GM12891 (cell line): ENCODE measurements at places on chromosomes 4 and X.

DNA sequence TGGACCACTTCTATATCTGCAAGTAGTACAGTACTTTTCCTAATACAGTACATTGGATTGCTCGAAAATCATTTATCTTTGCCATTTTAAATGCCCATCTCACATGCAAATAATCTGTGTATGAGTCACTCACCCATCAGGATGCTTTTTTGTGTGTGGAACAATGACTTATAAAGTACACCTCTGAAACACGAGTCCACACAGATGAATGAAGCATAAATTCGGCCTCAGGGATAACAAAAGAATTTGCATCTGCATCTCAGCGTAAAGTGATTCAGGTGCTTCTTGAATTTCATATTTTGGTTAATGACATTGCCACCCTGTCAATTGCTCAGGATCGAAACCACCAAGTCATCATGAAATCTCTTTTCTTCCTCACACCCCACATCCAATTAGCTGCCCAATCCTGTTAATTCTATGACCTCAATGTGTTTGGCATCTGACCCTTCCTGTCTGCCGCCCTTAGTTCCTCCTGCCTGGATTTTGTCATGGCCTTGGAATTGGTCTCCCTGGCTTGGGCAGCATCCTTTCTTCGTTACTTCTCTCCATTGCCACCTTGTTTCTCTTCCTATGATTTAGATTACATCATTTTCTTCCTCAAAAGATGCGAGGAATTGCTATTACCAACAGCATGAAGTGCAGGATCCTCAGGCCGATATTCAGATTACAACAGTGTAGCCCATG, 161.6 kb upstream of the MID1 start:
- DNase-seq, result no peak

- DNase-seq, result no peak
These were observed 148.2 kb downstream of the RASL11B start for GRCh38 chr4:53010318-53010717.

- no peak for DNase-seq
These were observed 490.6 kb downstream of the IL15 start for GRCh38 chr4:142126890-142127497.

- no peak for DNase-seq
These were observed 680 bp upstream of the ASMTL start for GRCh38 chrX:1453395-1453783.

GRCh38 chr4:8645753-8646124, 53.2 kb downstream of the CPZ start:
- DNase-seq, result no peak

- DNase-seq, result no peak
These were observed 1734.3 kb downstream of the PCDH7 start for GRCh38 chr4:32454482-32454881.

DNA sequence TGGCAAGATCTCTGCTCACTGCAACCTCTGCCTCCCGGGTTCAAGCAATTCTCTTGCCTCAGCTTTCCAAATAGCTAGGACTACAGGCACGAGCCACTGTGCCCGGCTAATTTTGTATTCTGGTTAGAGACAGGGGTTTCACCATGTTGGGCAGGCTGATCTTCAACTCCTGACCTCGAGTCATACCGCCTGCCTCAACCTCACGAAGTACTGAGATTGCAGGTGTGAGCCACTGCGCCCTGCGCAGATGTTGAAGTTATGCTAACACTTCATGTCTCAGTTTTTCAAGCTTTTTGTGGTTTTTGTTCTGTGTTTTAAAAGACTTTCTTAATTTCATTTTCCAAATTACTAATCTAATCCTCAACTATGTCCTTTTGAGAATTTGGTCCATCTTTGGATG, 154.4 kb upstream of the TLL1 start:
- DNase-seq, result no peak

DNA sequence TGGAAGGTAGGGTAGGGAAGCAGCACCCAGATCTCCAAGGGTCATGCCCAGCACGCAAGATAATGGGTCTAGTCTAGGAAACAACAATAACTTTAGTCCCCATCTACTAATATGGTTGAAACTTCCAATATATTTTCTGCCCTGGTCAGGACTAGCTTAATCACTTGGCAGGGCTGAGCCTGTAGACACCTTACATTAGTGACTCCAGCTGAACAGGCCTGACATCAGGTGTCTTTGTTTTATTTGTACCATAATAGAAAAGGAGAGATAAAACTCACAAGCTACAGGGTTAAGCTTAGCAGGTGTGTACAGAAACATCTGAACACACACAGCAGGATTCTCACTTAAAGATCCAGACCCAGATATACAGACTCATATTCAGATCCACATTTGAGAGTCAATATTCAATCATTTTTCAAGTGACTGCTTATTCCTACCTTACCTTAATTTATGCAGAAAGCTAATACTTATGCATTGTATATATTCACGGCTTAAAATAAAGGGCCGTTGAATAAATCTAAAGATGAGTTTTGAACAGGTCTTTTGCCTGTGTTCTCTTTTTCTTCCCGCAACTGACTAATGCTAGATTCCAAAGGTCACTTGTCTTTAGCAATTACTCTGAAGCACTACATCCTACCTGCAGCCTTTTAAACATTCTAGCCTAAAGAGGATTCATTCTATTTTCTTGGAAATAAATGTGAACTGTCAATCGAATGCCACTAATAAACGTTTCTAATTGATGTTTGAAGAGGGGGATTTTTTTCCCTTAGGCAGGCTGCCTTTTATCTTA, 745.3 kb downstream of the RPA4 start:
- no peak for DNase-seq

GRCh38 chr4:83285055-83285407, 433 bp upstream of the COQ2 start:
- no peak for DNase-seq

DNA sequence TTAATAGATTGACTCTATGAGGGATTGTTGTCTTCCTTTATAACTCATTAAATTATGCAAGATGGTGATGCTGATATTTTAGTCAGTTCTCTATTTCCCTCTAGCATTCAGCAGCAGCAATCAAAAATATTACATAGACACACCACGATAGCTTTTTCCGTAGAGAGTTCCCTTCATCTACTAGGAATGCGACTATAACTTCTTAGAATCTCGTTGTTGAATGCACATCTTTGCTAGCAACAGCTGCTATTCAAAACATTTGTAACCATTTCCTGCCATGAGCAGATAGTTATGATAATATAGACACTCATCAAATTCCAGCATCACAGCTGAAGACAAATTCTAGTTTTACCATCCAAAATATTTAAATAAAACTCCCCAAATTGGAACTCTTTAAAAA, 147.4 kb upstream of the FGF13 start:
- no peak for DNase-seq

- no peak for DNase-seq
These were observed 1.1 kb upstream of the TRMT10A start for GRCh38 chr4:99564921-99565320.

DNA sequence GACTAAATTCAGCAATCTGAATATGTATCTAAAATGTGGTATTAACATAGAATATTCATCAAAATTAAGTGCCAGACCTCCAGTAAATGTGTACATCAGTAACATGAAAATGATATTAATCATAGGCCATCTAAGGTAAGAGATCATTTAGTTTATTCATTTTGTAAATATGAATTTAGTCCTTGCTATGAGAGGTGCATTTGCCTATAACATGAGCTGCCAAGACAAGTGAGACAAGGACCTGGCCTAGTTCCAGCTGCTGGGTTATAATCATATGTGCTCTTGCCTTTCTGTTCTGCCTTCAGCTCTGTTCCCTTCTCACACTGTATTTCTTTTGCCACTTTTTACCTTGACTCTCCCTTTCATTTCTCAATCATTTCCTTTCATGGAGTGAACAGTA, 160.0 kb downstream of the STIM2 start:
- DNase-seq, result no peak

- no peak for DNase-seq
These were observed 210.6 kb upstream of the WDFY3 start for GRCh38 chr4:85177092-85177491.

- DNase-seq, result no peak
These were observed 3.1 kb downstream of the ZNF185 start for GRCh38 chrX:152900937-152901445.

DNA sequence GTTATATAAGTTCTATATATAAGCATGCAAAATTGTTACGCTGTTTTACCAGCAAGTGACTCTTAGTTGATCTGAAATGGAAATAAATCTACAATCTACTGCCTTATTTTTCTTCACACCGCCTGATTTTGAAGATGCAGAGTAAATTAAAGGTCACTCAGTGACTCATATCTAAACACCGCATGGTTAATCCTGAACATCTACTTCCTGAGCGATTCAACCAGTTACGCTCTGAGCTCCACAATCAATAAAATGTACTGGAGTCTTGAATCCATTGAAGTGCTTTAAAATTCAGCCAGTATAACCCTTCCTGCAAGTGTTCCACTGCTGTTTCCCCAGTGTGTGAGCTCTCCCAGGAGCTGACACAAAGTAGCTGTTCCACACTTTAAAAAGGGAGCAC, 192.8 kb downstream of the SLC7A11 start:
- no peak for DNase-seq

DNA sequence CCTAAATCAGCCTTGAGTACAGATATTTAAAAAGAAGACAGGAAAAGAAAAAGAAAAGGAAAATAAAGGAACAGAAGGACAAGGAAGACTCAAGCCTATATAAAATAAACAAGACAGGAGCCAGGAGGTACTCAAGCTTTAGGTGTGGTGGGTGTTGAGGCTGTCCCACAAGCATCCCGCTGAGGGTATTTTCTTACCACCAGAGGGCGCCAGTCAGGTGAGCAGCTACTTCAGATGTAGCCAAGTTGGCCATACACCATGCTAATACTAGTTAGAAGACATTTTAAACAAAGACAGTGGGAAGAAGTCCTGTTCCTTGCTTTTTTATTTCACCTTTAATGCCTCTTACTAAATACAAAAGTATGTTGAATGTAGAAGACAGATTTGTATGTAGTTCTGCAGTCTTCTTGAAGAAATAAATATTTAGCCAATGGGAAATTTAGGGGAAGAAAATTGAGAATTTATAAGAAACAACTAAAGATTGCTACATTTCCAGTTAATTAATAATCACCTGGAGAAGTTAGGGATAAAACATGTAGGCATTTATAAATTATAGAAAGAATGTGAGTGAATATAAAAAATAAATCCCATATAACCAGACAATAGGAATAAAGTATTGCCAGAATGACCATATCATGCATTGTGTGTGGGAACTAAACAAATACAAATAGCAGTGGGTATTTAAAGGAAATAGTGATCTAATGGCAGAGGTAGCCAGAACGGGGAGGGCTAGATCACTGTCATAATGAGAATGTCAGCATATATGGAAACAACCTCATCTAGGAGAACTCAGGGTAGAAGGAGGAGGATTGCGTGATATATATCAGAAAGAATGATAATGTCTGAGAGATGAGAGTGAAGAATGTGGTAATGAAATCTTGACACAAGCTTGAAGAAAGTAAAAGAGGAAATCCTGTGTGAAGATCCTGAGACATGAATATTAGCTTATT, 71.0 kb downstream of the MTHFD2L start:
- no peak for DNase-seq

DNA sequence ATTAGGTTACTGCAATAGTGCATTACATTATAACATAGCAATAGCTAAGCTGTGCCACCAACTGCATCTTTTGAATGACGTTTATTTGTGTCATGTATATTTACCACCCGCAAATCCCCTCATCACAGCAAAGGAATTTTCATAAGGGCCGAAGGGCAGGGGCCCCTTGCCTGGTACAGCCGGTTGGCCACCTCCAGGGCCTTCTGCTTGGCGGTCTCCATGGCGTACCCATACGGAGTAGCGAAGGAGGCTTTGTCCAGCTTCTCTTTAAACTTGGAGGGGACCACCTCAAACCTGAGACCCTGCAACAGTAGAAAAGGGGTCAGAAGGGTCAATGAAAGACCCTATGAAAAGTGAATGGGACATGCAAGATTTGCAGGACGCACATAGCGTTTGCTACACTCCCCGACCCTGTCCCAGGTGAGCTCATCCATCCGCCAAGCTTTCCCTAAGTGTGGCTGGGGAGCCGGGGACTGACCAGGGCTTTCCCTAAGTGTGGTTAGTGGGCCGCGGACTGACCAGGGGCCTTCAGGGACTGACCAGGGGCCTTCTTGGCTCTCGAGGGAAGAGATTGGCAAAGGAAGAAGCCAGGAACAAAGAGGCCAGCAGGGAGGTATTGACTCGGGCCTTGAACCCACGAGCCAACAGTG, 10.6 kb downstream of the ASMTL start:
- no peak for DNase-seq

DNA sequence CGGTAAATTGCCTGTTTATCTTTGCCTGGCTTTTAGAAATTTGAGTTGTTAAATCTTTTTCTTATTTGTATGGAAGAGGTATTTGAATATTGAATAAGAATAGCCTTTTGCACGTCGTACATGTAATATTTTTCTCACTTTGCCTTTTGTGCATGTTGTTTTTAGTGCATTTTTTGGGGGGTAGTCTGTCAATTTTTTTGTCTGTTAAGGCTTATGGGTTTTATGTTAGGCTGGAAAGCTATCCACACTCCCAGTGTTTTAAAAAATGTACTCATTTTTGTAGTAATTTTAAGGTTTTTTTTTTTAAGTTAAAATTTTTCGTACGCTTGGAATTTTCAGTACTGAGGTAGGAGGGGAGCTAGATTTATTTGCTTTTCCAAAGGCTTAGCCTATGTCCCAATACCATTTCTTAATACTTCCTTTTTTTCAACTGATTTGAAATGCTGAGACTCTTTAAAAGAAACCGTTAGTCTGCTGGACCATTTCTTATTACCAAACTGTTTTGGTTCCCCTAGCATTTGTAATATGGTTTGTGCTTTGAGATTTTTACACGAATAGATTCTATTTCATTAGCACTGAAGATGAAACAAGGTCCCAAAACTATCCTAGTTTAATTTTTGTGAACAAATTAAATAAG, 1.3 kb downstream of the HERC5 start:
- no peak for DNase-seq

DNA sequence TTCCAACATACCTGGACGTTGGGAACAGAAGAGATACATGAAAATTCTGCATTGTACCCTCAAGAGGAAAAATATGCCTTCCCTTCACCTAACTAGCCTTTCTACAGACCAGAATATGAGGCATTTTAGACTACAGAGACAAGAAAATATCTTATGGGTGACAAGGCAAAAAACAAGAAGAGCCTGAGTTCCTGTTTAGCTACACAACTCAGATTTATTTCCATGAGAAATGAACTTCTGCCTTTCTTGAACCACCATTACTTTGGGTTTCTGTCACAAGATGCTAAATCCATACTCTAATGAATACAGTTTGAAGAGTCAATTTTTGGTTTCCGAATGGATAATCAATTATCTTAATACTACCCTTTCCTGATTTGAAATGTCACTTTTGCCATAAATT, 18.7 kb downstream of the RCHY1 start:
- no peak for DNase-seq

DNA sequence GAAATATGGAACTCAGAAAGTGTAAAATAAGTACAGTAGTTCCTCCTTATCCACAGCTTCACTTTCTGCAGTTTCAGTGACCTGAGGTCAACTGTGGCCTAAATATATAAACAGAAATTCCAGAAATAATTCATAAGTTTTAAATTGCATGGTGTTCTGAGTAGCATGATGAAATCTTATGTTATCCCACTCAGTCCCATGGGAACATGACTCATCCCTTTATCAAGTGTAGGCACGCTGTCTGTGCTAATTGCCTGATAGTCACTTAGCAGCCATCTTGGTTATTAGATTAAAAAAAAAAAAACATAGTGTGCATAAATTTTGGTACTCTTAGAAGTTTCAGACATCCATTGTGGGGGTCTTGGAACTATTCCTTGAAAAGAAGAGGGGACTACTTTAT, 983.4 kb upstream of the ADGRL3 start:
- DNase-seq, result no peak

- no peak for DNase-seq
These were observed 21.4 kb downstream of the PHEX start for GRCh38 chrX:22053481-22053880.

- DNase-seq, result no peak
These were observed 1287.7 kb downstream of the FAM133A start for GRCh38 chrX:94961730-94962129.
